ENCODE measurements at places on chromosomes 5 and 9.
A peak's percentile ranks its signal among the peaks of the same experiment; 100 is the strongest.

GRCh38 chr5:68423154-68423811, 207.7 kb downstream of the PIK3R1 start:
- DNase-seq, result no peak
- H3K4me1 ChIP-seq, result no peaks in the 10 kb centered on the region
- H3K27me3 ChIP-seq, result no peaks in the 10 kb centered on the region
- no peaks in the 10 kb centered on the region for H3K36me3 ChIP-seq
- H3K27ac ChIP-seq, result no peak overlapping the region
- no peak overlapping the region for H3K4me3 ChIP-seq

GRCh38 chr9:12715268-12715667, 22.1 kb downstream of the TYRP1 start:
- no peak for DNase-seq
- no peaks in the 10 kb centered on the region for H3K27me3 ChIP-seq
- no peak overlapping the region for H3K4me3 ChIP-seq
- H3K36me3 ChIP-seq, result no peaks in the 10 kb centered on the region
- H3K4me1 ChIP-seq, result no peaks in the 10 kb centered on the region

GRCh38 chr9:70634696-70635095, 220.2 kb upstream of the KLF9 start:
- H3K4me3 ChIP-seq, result no peak overlapping the region
- DNase-seq, result no peak

DNA sequence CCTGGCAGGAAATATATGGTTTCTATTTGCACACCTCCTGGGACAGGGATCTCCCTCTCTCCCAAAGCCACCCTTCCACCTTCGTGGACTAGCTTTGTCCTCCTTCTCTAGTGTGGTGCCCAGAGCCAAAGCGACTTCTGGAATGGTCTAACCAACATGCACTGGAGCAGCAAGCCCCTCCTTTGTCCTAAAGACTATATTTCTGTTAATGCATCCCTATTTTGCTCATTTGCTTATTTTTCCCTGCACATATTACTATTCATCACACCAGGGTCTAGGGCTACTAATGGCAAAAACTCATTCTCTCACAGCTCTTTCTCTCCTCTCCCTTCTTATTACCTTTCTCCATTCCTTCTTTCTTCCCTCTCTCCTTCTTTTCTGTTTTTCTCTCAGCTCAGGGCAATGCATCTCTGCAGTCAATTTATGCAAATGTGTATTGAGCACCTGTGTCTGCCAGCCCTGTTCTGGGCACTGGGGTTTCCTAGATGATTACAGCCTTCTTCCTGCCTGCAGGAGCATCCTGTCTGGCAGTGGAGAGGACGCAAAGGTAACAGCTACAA, 2.8 kb upstream of the NEURL1B start:
- peaks cover 9% of the 10 kb centered on the region for H3K27me3 ChIP-seq
- no peak overlapping the region for H3K27ac ChIP-seq
- H3K4me1 ChIP-seq, result peaks cover 14% of the 10 kb centered on the region

- DNase-seq, result no peak
- H3K36me3 ChIP-seq, result no peaks in the 10 kb centered on the region
- H3K4me1 ChIP-seq, result no peaks in the 10 kb centered on the region
- H3K27ac ChIP-seq, result no peak overlapping the region
- peaks cover 4% of the 10 kb centered on the region for H3K27me3 ChIP-seq
Observed at GRCh38 chr5:168365581-168366081, 74.2 kb downstream of the WWC1 start.

- no peak for DNase-seq
- no peaks in the 10 kb centered on the region for H3K36me3 ChIP-seq
- H3K4me1 ChIP-seq, result peaks cover 7% of the 10 kb centered on the region
- H3K4me3 ChIP-seq, result no peak overlapping the region
- H3K27me3 ChIP-seq, result no peaks in the 10 kb centered on the region
- no peak overlapping the region for H3K27ac ChIP-seq
Observed at GRCh38 chr9:37790096-37790495, 5.2 kb upstream of the EXOSC3 start.

GRCh38 chr5:175246889-175247520, 197.0 kb downstream of the DRD1 start:
- DNase-seq, result no peak
- no peaks in the 10 kb centered on the region for H3K27me3 ChIP-seq
- H3K27ac ChIP-seq, result no peak overlapping the region
- H3K4me1 ChIP-seq, result no peaks in the 10 kb centered on the region

GRCh38 chr5:176772271-176773210, 37.8 kb upstream of the UNC5A start:
- no peaks in the 10 kb centered on the region for H3K36me3 ChIP-seq
- H3K4me3 ChIP-seq, result no peak overlapping the region
- H3K27me3 ChIP-seq, result no peaks in the 10 kb centered on the region
- H3K4me1 ChIP-seq, result no peaks in the 10 kb centered on the region

DNA sequence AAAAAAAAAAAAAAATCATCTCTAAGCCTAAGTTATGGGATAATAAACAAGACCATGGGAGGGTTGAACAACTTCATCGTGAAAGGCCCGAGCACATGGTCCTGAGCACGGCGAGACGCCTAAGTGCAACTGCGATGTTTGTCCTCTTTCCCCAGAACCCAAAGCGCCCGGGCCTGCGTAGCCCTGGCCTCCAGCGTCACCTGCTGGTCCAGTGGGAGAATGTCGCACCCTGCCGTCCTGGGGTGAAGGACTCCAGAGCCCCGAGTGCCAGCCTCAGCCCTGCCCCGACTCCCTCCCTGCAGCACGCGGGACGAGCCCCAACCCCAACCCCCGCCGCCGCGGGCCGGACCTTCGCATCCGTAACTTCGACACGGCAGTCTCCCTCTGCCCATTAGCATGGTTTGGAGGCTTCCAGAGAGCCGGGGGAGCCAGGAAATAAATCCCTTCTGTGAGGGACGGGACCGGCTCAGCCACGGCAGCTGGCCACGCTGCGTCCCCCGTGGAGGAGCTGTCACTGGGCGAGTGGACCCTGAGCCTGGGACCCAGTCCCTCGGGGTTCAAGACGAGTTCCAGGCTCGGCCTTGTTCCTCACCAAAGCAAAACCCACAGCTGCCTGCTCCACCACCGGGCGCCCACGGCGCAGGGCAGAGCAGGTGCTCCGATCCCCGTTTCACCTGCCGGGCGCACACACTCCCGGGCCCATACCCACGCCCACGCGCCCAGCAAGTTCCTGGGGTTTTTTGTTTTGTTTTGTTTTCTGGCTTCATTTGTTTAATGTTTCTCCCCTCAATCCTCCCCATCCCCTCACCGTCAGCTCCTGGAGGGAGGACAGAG, 132.5 kb upstream of the HAND1 start:
- DNase-seq, result peak; percentile 70
- no peaks in the 10 kb centered on the region for H3K36me3 ChIP-seq
- no peak overlapping the region for H3K27ac ChIP-seq
- H3K4me3 ChIP-seq, result peak overlapping the region; percentile 45
- no peaks in the 10 kb centered on the region for H3K27me3 ChIP-seq

DNA sequence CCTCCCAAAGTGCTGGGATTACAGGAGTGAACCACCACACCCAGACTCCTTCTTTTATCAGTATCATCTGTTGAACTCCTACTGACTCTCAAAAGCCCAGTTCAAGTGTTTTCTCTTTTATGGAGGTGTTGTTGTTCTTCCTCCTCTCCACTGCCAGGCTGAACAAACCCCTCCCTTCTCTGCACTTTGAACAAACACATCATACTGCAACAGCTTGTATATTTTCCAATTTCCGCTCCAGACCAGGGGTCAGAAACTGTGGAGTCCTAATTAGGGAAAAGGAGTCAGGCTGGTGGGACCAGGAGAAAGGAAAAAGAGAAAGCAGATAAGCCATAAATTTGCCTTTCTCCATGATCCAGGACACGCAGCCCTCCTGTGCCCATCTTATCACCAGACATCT, 148.1 kb upstream of the HMHB1 start:
- DNase-seq, result no peak
- no peaks in the 10 kb centered on the region for H3K36me3 ChIP-seq
- no peaks in the 10 kb centered on the region for H3K4me1 ChIP-seq

All from B cell (primary cell).